SHP77 (cell line): ENCODE measurements at places on chromosomes 12 and 14.

DNA sequence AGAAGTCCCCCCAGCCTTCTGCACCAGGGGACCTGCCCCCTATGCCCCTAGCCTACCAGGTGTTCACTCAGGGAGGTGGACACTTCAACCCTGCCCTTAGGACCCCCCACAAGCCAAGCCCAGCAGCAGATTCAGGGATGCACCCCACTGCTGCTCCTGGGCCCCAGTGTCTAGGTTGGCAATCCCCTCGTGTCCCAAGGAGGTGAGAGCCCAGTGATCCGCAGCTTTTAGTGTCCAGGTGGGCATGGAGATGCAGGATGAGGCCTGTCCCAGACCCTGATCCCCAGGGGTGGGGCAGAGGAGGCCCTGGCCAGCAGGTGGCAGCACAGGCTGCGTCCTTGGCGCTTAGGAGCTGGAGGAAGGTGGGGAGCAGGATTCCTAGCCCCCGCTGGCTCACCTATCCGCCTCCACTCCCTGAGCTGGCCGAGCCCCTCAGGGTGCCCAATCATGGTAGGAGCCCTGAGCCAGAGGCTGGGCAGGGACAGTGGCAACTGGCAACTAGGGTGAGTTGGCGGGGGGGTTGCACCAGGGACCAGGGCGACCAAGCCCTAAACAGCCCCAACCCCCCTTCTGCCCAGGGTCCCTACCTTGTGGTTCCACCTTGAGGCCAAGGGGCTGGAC lies 4.1 kb downstream of the CKB start:
- peak; percentile 36 for DNase-seq

- no peak for DNase-seq
Observed at GRCh38 chr12:32024884-32025592, 65.8 kb downstream of the RESF1 start.

DNA sequence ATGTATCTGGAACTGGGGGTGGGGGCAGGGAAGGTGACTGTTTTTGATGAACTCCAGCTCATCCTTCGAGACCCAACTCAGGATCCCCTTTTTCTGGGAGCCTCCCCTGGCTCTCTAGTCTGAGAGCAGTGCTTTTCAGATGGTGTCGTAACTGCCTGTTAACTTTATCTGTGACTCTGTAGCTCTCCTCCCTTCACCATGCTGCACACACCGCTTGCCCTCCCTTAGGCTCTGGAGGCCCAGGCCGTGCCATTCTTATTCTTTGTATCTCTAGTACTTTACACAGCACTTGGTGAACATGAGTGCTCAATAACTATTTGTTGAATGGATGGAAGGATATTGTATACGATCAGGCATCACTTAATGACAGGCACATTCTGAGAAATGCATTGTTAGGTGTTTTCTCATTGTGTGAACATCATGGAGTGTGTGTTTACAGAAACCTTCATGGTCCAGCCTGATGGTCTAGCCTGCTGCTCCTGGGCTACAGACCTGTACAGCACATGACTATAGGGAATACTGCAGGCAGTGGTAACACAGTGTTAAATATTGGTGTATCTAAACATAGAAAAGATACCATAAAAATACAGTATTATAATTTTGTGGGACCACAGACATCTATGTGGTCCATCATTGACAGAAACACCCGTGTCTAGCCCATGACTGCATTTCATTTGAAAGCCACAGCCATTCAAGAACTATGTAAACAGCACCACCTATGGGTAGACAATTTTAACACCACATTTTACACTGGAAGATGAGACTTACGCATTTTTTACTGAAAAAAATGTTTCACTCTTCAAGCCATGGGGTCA lies 91.8 kb downstream of the EML1 start:
- peak; percentile 30 for DNase-seq

GRCh38 chr14:77275041-77275580 lies 4.1 kb upstream of the NGB start:
- no peak for DNase-seq

DNA sequence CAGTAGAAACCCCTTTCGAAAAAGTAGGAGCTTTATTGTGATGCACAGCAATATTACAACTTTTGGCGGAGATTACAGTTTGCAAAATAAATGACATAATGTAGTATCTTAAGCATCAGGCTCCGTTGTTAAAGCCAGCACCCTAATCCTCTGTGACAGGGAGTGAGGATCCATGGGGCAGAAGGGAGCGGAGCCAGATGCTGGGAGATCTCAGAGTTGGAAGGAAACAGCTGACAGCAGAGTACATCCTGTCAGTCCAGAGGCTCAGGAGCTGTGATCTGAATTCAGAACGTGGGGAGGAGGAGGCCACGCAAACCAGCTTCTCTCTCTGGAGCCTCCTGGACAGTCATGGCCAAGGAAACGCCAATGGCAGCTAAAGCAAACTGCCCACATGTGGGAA lies 55.7 kb downstream of the TMTC1 start:
- no peak for DNase-seq

- DNase-seq, result no peak
Observed at GRCh38 chr14:72549026-72549425, 344.9 kb downstream of the DPF3 start.

DNA sequence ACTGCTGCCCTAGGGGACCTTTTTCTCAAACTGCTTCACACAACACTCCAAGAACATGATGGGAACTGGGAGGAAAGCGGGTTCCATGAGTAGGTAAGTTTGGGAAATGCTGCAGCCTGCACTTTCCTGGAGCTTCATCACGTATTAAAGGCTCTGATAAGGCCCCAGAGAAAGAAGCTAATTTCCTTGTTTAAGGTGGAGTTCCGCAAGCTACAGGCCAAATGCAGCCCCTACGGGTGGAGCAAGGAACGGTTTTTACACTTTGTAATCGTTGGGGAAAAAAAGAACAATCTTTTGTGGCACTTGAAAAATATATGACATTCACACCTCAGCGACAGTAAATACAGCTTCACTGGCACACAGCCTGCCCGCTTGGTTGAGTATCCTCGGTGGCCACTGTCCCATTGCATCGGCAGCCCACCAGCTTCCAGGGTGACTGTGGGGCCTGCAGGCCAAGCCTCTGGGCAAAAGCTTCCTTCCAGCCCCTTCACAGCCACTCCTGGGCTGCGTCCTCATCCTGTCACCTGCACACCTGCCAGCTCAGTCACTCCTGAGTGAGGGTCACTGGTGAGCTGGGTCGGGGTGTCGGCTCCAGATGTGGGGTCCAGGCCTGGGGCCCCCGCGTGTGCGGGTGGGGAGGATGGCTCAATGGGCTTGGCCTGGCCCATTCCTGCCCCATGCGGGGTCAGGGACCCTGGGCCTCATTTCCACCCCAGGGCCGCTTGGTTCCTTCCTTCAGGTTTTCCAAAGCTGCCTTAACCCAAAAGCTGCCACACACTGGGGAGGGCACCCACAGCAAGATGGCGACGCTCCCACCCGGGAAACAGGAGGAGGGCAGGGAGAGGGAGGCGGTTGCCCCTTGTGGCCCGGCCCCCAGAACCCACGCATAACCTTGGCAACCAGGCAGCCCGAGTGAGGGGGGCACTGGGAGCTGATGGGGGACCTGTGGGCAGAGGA lies 2.4 kb downstream of the AMN start:
- DNase-seq, result no peak

- no peak for DNase-seq
Observed at GRCh38 chr12:20601668-20602280, 93.4 kb upstream of the SLCO1C1 start.

DNA sequence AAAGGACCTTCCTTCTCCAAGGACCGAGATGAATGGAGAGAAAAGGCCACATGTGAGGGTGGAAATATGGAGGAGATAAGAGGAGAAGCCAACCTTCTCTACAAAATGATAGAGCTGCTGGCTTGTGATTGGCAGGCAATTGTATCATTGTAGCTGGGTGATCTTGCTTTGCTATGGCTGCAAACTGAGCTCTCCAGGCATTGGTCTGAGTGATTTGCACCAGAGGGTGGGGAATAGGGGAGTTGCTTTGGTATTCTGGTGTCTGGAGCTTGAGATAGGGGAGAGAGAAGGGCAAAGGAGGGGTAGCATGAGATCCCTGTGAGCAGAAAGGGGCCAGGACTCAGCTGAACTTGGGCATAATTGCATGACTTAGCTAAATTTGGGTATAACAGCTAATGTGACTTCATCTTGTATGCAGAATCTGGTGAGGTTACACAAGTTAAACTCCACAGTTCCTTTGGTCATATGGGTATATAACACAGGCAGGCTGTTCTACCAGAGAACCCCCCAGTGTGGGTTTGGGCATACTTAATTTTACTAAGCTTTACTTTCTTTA lies 72.0 kb downstream of the FOS start:
- DNase-seq, result no peak

DNA sequence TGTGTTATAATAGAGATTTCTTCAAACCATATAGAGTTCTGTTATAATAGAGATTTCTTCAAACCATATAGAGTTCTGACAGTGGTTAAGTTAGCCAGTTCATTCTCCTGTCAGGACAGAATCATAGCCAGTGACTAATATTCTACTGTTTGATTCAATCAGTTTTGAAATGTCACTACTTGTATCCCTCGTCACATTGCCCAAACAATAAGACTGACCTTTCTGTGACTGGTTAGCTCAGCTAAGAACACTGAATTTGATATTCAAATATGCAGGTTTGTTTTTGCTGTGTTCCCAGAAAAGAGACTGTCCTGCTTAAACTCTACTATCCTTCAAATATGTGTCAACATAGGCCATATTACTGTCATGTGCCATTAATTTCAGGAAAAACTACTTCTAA lies 74.4 kb downstream of the ALG10B start:
- DNase-seq, result no peak

- no peak for DNase-seq
Observed at GRCh38 chr12:132617822-132618682, 524 bp upstream of the P2RX2 start.

- DNase-seq, result no peak
Observed at GRCh38 chr14:57659052-57659451, 165.4 kb upstream of the CCDC198 start.

GRCh38 chr12:47035484-47035883 lies 43.9 kb upstream of the PCED1B start:
- no peak for DNase-seq

GRCh38 chr12:113030875-113031525 lies 25.5 kb upstream of the DTX1 start:
- peak; percentile 52 for DNase-seq

- DNase-seq, result no peak
Observed at GRCh38 chr12:130948751-130949150, 5.0 kb upstream of the ADGRD1 start.

DNA sequence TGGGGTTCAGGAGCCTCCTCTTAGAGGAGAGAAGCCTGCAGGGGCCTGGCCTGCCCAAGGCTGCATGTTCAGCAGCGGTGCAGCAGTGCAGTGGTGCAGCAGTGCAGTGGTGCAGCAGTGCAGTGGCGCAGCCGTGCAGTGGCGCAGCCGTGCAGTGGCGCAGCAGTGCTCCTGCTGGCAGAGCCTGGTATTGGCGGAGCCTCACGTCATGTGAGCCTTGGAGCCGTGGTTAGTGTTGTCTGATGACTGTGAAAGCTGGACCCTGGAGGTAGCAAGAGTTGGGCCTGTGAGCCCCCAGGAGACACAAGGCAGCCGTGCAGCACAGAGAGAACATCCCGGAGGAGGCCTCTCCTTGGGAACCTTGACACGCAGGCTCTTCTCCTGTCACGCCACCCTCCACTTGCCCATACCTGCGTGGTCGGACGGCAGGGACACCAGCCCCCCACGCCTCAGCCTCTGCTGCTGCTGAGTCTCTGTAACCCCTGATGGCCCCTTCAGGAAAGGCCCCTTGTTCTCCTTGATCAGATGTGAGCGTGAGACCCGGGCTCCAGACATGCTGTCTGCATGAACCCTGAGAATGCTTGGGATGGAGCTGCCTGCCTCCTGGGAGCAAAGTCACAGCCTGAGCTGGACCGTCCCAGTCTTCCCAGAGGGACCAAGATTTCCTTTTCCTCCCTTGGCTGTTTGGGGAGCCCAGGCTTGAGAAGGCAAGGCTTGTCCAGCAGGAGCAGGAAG lies 193.7 kb downstream of the KIF26A start:
- DNase-seq, result no peak

DNA sequence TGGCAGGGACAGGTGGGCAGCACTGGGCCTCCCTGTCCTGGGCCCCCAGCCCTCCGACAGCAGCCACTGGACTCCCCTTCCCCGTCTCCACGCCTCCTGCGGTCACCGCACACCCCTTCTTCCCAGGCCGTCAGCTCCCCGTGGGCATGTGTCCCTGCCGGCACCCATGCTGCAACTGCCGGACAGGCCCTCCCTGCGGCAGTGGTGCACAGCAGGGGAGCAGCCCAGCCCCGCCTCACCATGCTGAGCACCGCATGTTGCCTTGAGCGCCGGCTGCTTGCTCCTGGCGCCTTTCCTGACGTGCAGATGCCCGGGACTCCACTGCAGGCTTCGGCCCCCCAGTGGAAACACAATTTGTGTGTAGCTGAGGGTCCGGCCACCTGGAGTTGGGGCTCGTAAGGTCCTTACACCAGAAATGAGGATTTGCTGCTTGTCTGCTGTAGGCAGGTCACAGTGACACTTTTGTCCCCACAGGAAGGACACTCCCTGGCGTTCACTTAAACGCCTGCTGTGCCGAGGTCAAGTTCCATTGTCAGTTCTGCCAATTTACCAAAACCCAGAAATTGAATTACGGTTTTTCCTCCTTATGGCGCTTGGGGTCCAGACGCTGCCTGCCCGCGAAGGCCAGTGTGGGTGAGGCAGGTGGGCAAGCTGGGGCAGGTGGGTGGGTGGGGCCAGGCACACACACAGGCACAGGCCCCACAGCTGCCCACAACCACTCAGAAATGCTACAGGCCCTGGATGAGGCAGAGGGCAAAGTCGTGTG lies 28.2 kb upstream of the MMP17 start:
- no peak for DNase-seq

- no peak for DNase-seq
Observed at GRCh38 chr12:130706885-130707570, 9.1 kb downstream of the RIMBP2 start.

DNA sequence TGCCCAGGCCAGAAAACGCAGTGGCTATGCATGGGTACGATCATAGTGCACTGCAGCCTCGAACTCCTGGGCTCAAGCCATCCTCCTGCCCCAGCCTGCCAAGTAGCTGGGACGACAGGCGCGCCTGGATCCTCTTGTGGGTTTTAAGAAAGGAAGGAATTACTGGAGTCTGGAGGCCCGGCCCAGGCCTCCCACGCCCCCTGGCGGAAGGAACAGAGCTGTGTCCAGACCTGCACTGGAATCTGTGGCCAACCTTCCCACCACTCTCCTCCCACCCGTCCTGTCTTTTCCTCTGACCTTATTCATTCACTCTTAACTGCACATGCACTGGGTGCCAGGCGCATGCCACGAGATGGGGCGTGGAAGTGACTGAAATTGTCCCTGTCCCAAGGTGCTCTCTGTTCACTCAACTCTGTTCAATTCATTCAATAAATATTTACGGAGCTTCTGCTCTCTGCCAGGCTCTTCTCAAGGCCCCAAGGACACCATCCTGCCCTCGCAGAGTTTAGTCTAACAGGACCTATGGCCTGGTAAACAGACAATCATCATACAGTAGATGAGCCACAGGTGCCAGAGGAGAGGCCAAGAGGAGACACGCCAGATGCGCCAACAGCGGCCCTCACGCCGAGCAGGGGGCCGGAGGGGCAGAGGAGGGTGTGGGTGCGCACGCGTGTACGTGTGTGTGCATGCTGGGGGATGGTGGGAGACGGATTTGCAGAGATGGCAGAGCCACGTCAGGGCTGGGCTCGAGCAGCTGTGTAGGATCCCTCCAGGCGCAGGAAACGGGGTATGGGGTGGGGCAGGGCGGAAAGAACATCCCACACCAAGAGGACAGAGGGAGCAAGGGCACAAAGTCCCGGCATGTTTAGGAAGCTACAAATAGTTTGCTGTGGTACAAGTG lies 13.7 kb upstream of the TMEM106C start:
- DNase-seq, result peak; percentile 17

- DNase-seq, result no peak
Observed at GRCh38 chr14:70794294-70794693, 15.0 kb downstream of the MAP3K9 start.
